ENCODE measurements at places on chromosomes 16 and 17.
A peak's percentile ranks its signal among the peaks of the same experiment; 100 is the strongest.

- DNase-seq: peak; percentile 9
Measured at GRCh38 chr16:89655062-89655643, 2.4 kb downstream of the CHMP1A start.

DNA sequence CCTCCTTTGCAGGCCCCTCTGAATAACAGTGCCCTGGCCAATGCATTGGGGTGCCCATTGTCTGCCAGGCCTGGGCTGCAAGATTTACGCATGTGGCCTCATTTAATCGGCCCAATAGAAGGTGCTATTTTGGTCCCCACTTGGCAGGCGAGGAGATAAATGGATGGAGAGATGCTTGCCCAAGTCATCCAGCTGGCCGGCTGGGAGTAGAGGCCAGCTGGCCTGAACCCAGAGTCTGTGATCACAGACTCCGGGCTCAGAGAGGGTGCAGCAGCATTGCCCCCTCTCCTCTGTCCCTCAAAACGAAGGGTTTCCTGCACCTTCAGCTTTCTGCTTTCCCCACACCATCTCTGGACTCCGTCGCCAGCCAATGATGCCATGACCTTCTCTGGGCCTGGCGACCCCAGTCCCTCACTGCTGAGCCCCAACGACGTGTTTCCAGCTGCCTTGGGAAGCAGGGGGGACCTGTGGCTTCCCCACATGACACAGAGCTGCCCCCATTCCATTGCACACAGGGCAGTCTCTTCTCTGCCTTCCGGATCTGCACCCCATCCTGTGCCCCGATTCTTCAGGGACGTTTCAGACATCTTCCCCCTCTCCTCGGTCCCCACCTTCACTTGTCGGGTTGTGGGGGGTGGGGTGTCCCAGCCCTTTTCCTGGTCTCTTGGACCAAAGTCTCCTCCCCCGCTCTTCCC lies 3.5 kb upstream of the ADGRG1 start:
- DNase-seq: no peak

GRCh38 chr17:78777881-78778280 lies 4.2 kb downstream of the CYTH1 start:
- no peak for DNase-seq

DNA sequence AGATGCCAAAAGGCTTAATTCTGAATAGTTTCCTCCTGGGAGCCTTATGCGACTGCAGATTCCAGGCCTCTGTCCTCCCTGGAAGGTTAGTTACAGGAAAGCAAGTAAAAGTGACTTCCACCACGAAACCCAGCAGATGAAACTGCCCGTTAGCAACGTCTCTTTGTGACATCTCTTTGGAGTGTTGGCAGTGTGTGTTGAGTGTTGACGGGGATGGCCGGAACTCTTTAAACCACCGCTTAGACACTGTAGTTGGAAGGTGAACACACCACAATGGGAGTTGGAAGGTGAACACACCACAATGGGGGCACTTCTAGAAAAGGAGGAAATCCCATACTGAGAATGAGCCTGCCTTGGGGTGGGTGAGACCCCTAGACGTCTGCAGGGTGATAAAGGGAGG lies 858 bp downstream of the SKAP1 start:
- DNase-seq: peak; percentile 49

DNA sequence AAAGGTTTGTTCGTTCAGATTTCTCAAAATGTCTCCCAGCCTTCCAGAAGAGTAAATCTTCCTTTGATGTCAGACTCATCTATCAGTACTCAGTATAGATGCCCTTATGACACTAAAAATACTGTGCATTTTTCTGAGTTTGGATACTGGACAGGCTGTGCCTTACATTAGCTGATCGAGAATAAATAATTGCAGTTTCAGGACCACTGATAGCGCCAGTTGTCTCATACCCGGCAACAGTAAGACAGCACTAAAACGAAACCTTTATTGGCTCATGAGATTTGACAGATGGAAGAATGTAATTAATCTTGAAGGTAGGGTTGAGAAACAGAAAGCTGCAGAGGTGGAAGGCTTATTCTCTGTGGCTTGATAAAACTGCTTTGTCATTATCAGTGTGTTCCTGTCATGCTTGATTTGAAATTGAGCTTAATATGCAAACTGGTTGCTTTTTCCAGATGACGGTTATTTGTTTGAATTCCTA lies 1.2 kb downstream of the ATP6V0A1 start:
- peak; percentile 73 for DNase-seq

- DNase-seq: no peak
Measured at GRCh38 chr16:22684574-22685458, 129.1 kb upstream of the HS3ST2 start.

DNA sequence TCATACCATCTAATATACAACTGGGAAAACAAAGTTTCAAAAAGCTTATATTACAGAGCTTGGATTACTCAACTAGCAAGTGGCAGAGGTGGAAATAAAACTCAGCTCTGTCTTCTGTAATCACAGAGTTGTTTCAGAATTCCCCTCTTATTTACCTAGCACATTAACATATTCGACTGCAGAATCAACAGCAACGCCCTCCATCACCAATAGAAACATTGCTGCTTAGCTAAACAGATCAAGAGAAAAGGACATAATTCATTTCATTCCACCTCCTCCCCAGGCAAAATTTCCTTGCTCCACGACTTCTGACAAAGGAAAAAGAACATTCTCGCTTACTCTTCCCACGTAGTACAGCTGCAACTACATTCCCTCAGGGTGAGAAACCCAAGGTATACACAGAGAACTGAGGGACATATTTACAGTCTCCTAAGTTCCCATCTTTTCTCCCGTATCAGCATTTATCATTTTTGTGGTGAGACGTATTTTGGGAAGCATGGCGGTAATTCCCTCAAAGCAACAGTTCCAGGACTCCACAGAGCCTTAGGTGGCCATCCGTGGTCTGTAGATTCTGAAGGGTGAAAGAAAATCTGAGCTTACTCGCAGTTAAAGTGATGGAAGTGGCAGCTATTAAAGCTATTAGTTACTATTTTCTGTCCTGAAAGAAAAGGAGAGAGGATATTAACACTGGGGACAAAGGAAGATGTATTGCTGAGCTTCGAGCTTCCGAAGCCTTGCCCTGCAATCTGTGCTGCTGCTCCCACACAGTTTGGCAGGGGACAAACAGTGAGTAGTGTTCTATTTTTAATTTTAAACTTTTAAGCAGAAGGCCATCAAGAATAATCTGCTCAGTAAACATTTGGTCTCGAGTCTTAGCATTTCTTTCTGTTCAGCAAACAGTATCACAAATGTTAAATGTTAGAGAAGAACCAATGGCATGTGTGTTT lies 1296.2 kb downstream of the CDH8 start:
- DNase-seq: no peak

DNA sequence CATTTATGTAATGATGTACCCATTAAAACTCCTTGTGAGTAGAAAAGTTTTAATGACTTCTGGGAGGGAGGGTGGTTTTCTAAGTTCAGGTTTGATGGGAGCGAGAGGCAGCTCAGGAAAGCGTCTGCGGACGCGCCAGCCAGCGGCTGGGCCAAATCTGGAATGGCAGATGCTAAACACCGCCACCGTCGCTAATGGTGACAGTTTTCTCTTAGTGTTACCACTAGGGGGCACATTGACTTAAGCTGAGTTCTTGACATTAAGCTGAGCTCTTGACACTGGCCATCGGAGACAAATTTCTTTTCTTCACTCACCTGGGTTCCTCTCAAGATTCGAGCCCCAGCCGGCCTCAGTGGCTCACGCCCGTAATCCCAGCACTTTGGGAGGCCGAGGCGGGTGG lies 6.7 kb downstream of the TRPV1 start:
- DNase-seq: peak; percentile 63

- peak; percentile 95 for DNase-seq
Measured at GRCh38 chr17:4607773-4608187, 23.5 kb downstream of the SMTNL2 start.

GRCh38 chr17:77509089-77509488 lies 368.3 kb downstream of the SEC14L1 start:
- DNase-seq: no peak

DNA sequence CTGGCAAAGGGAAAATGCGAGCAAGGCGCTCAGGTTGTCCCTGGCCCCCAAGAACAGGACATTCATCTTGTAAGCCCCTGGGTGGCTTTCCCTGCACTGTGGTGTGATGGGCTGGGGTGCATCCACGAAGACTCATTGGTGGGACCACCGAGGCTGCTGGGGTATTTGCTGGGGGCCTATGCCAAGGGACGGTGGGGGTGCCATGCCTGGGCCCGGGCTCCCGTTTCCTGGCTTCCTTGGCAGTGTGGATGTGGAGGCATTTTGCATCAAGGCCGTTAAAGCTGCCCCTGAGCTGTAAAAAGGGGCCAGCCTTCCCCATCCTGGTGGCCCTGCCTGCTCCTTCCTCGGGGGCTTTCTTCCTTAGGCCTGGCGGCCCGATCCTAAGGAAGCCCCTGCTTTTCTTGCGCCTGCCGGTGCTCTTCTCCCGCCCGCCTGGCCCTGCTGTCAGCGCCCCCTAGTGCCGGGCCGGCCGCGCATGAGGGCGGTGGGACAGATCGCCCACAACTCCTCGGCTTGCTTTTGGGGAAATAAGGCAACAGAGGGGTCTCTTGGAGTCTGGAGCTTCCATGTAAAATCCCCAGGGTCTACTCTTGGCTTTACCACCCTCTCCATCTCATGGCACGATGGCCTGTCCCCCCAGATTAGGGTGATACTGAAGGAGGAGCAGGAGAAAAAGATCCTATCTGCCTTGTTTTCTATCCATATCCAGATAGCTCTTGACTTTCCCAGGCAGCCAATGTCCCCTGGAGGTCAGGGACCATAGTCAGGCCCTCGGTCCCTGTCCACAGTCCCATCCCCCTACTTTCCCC lies 9.8 kb upstream of the TBX2 start:
- DNase-seq: peak; percentile 25

GRCh38 chr17:72639711-72640110 lies 452.8 kb downstream of the SLC39A11 start:
- no peak for DNase-seq

DNA sequence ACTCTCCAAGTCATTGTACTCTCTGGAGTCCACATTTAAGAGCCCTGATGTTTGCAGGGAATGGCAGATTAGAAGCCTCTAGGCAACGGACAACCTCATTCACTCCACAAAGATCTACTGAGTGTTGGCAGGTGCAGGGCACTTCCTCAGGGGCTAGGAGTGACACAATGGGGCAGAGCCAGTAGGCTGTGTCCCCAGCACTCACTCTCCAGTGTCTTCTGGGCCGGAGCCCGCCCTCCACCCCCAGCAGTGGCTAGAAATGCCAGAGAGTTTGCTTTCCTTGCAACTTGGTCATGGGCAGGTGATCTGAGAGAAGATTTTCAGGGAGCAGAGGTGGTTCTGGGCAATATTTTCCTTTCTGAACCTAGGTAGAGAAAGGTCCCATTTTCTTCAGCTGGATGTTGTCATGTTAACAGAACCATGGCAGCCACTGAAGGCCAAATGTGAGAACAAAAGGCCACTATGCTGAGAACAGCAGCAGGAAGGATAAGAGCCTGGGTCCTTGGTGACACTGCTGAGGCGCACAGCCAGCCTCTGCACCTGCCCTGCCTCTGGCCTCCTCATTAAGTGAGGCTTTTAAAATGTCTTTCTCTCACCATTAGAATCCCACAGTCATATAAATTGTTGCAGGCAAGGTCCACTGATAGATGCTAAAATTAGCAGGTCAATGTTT lies 96.2 kb downstream of the USP31 start:
- DNase-seq: no peak

DNA sequence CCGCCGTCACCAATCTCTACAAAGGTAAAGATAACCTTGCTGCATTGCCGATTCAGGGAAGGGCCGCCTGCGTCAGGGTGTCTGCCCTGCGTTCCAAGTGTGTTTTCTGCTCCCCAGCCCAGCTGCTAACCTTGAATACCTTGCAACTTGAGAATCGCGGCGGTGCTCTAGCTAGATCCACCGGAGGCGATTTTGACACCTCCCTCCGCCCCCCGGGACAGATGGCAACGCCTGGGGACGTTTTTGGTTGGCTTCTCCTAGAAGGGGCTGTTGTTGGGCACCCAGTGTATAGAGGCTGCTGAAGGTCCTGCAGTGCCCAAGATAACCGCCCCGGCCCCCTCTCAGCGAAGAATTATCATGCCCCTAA lies 1.5 kb downstream of the HAPSTR1 start:
- DNase-seq: peak; percentile 46

DNA sequence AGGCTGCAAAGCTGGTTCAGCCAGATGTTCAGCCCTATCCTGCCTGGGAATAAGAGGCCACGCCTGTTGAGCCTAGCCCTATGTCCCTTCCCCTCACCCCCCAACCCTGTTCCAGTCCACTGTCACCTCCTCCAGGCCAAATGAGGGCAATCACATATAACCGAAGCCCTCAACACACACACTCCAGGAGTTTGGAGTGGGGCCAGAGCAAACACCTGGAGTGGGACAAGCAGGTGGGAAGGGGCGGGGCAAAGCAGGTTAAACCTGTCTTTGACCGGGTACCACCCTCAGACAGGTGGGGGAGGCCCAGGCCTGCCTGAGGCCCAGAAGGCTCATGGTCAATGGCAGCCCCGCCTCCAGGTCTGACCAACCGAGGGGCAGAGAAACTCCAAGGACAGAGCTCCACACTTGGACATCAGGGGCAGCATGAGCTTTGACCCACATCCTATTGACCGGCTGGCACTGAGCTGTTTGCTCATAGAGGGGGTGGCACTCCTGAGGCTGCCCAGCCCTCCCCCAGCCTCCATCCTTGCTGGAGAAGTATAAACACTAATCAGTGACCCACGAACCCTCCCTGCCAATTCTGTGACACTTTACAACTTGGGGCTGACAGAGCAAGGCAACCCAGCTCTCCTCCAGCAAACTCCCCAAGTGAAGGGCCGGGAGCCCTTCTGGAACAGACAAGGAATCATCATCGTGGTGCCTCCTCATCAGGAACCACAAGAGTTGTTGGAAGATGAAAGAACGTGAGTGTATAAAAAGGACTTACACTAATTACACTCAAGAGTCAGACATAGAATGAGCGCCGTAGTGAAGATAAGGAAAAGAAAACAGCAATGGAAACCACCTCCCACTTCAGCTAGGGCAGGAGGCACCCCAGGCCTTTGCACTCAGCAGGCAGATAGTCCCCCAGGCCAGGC lies 1.5 kb downstream of the ESRP2 start:
- DNase-seq: no peak

GRCh38 chr16:72044825-72045359 lies 9.4 kb upstream of the HP start:
- DNase-seq: no peak

- no peak for DNase-seq
Measured at GRCh38 chr17:27804113-27804512, 3.8 kb upstream of the NOS2 start.

DNA sequence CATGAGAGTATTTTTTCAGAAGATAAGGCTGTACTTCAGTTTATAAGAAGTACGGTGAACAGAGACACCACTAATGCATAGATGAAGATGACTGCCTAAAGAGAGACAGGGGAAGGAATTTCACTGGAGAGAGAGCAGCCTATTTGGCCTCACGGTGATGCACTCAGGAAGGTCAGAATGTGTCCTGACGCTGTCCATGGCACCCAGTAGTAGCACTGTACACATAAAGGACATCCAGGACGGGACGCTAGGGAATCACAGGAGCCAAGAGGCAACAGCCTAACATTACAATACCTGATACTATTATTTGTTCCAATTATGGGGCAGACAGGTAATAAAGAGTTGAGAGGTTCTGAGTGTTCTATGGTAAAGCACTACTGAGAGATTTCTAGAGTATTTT lies 24.9 kb upstream of the LRRC37A start:
- DNase-seq: no peak

- no peak for DNase-seq
Measured at GRCh38 chr16:75761108-75761507, 34.8 kb upstream of the CPHXL start.

- DNase-seq: no peak
Measured at GRCh38 chr16:56108724-56109123, 82.6 kb upstream of the GNAO1 start.

- no peak for DNase-seq
Measured at GRCh38 chr17:27825459-27825858, 25.1 kb upstream of the NOS2 start.

All from hematopoietic multipotent progenitor cell treated with erythropoietin and hydrocortisone succinate and interleukin-3 and kit ligand, for 8 days (in vitro differentiated cells).